ENCODE measurements at places on chromosomes 5 and 9.

DNA sequence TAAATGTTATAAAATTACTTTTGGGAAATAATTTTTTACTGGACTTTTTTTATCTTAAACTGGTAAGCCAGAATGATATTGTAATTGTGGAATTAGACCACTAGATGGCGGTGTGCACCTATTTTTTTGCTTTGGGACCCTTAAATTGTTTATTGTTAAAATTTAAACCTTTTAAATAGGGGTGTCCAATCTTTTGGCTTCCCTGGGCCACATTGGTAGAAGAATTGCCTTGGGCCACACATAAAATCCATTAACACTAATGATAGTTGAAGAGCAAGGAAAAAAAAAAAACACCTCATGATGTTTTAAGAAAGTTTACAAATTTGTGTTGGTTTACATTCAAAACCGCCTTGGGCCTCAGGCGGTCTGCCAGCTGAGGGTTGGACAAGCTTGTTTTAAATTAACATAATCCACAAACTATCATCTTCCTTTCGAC is 28.4 kb upstream of the GADD45G start:
- no peak for DNase-seq

DNA sequence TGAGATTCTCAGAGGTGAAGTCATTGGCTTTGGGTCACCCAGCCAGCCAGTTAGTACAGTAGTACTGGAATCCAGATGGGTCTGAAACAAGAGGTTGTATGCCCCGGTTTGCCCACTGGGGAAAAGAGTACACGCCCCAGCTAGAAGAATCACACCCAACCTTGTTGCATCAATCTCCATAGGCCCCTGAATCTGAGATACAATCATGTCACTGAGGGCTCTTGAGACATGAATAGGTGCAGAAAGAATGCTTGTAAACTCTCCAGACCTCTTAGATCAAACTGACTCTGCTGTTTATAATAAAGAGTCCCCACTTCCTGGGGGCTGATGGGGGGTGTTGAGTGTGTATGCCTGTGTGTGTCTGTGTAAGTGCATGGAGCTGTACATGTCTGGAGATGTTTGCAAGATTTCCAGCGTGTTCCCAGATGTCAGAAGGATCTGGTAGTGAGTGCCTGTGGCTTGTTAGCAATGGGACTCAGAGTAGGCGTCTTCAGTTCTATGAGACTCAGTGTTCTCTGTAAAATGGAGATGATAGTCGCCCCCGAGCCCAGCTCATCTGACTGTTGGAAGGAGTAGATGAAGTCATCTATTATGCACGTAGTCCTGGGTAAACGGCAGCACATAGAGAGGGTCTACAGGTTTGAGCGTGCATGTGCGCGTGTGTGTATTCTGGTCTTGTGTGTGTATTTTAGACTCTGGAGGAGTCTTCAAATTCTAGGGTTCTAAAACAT is 48.2 kb downstream of the COL27A1 start:
- no peak for DNase-seq

DNA sequence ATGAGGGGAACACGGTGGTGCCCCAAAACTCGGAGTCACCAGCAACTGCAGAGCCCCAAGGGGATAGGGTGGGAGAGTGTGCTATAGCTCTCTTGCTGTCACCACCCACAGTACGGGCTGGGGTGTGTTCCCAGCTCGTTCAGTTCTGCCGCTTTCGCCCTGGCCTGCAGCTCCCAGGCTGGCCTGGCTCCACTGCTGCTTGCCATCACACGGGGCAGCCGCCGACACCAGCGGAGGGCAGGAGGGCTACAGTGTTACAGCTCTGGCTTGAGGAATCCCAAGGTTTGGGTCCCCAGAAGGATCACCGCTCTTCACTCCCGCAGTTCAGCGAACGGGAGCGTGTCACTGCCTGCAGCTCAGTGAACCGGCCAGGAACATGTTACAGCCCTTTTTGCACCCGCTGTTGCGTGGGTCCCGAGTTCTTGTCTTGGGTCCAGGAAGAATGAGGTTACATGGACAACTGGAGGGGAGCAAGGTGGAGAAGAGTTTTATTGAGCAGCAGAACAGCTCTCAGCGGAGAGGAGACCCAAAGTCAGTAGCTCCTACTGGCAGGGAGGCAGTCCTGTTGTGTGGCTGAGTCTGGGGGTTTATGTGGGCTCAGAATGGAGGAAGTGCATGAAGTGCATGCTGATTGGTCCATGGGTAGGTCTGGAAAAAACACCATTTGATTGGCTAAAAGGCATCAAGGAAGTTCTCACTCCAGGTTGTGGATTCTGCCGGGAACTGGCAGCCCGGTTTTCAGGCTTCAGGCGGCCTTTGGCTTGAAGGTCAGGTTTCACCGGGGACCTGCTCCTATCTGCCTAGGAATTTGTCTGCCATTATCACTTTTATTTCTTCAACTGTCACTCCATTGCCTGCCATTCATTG is 113.4 kb downstream of the EHMT1 start:
- DNase-seq, result no peak

GRCh38 chr5:115274584-115274983 is 11.9 kb upstream of the PGGT1B start:
- no peak for DNase-seq

GRCh38 chr5:2170761-2171160 is 288.0 kb upstream of the IRX4 start:
- no peak for DNase-seq

GRCh38 chr5:98928873-98929709 is at the start of gene CHD1:
TSS of gene CHD1 (minus strand) at chr5:98929007. CDS start at chr5:98926386, 2,621 bp downstream.
- DNase-seq, result peak; percentile 97

DNA sequence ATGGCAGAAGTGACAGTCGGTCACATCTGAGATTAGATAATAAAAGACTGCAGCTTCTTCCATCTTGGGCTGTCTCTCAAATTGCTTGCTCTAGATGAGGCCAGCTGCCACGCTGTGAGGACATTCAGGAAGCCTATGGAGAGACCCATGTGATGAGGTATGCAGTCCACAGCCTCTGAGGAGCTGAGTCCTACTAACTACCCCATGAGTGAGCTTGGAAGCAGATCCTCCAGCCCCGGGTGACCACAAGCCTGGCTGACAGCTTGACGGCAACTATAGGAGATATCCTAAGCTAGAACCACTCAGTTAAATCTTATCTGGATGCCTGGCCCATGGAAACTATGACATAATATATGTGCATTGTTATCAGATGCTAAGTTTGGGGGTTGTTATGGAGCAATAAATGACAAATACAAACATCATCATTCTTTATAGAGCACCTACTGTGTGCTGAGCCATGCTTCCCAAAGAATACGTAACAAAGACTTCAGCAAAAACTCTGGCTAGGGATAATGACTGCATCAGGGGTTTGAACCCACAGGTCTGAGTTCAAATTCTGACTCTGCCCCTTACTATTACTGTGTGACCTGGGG is 26.7 kb downstream of the KCNV2 start:
- no peak for DNase-seq

DNA sequence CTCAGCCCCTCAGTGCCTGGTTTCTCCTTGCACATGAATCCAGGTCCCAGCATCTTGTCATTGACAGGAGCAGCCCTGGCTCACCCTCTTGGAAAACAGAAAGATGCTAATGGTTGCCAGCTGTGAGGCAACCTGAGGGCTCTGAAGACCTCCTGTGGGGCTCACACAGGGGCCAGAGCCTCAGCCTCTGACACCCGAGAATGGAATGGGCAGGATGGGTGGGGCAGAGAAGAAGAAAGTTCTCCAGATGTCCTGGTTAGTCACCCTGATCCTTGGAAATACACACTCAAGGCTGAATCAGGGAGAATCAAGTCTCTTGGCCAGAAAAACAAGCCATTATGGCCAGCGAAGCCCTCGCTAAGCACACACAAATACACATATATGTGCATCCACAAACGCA is 32.3 kb upstream of the SPATA31E1 start:
- DNase-seq, result no peak

- DNase-seq, result no peak
Measured at GRCh38 chr9:3674561-3674960, 148.8 kb upstream of the RFX3 start.

GRCh38 chr9:35106343-35106730 is 3.4 kb upstream of the STOML2 start:
- DNase-seq, result no peak

DNA sequence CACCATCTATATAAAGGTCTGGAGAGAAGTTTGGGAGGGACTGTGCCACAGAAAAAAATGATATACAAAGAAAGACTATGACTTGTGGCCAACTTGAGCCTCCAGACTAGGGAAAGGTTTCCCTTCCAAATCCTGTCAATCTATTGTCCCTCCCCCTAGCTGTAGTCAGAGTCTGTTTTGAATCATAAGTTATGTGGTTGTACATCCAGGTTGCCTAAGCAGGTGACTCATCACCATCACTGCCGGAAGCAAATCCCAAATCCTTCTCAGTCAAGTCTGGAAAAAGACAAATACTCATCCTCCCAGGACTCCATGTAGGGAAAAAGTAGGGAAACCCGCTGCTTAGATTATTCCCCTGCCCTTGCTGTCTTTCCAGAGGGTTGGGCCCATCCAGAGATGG is 235.7 kb downstream of the CDK5RAP2 start:
- no peak for DNase-seq

- no peak for DNase-seq
Measured at GRCh38 chr5:33827885-33828284, 63.9 kb downstream of the ADAMTS12 start.

- DNase-seq, result no peak
Measured at GRCh38 chr5:132176521-132176945, 51.1 kb downstream of the P4HA2 start.

GRCh38 chr5:87389296-87390034 is 23.3 kb downstream of the CCNH start:
- no peak for DNase-seq

DNA sequence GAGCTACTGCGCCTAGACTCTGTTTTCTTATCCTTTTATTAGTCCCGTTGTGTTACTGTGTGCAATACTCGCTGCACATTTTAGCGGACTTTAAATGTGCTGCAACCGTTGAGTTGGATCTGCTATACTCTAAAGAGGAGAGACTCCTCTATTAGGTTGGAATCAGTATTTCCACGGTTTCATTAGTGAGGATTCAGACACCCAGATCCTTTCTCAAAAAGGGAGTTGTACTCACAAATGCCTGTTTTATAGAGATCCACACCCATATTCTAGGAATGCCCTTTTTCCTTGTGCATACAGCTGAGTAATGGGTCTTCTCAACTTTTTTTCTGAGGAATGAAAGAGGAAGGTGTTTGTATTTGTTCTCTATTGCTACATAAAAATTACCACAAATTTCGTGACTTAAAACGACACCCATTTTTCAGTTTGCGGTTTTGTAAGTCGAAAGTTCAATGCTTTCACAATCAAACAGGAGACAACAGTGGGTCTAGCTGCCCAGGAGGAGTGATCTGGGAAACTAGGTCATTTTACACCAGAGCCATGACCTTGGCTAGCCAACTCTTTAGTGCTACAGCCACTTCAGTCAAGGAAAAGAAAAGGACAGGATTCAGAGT is 52.8 kb upstream of the SLC44A1 start:
- DNase-seq, result no peak

DNA sequence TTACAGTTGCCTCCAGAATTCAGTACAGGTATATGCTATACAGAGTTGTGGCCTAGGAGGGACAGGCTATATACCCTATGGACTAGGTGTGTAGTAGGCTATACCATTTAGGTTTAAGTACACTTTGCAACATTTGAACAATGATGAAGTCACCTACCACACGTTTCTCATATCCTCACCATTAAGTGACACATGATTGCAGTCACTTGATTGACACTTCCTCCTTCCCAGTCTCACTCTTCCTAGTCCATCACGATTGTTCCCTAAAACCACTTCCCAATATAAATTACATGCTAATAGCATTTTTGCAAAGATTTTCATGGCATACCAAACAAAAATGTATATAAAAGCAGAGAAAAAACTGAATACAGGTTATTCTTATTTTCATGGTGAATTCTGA is 312.2 kb downstream of the EPB41L4A start:
- no peak for DNase-seq

GRCh38 chr9:101912698-101913097 is 174.3 kb upstream of the GRIN3A start:
- no peak for DNase-seq

Measured in ecto neural progenitor cell (in vitro differentiated cells).